Stimulated activated CD8-positive, alpha-beta memory T cell treated with anti-CD3 and anti-CD28 coated beads, Interleukin-15, amount 100 ng/mL, for 24 hours (primary cell): ENCODE measurements at places on chromosomes 11 and 22.

DNA sequence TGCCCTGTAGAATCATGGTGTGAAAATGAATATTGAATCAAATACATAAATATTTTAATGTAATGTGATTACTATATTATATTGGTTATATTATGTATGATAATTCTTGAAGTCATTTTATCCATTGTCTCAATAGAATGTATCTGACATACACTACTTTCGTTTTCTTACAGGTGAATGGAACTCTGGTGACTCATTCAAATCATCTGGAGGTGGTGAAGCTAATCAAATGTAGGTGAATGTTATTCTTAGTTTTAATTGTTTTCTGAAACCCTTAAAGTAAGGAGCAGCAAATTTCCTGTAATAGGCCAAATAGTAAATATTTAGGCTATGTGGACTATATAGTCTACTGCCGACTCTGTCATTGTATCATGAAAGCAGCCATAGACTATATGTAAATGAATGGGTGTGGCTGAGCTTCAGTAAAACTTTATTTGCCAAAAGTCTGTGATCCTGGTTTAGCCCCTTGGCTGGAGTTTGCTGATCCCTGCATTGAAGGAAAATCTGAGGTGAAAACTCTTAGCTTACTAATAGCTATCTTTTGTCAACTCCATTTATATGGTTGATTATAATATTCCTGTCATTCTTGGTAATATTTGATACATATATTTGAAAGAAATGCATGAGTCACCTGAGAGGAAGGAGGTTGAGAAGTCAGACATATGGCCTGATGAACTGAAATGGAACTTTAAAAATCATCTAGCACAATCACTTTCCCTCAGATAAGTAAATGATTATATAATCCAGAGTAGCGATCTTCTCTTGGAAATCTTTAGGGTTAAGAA, 87.2 kb upstream of the GRIK4 start:
- DNase-seq = no peak

DNA sequence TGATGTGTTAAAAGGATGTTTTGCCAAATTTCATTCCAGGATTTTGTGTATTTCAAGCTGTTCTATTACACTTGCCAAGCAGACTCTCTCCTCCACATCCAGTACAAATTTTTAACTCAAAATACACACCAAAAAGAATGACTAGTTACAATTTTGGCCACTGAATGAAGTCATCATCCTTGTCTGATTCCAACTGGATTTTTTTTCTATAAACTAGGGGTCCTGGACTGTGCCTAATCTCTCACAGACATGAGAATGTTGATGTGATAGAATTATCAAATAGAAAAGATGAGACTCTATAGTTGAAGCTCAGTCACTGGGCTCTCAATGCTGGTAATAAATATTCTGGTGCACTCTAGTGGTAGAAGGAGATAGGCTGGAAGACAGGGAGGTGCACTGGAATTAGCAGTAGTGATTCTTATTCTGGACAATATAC, 85.8 kb downstream of the FANCF start:
- no peak for DNase-seq

GRCh38 chr11:111561791-111562325, 21.3 kb downstream of the LAYN start:
- DNase-seq = no peak

- DNase-seq = no peak
Observed at GRCh38 chr11:20011307-20011951, 148.8 kb downstream of the DBX1 start.

DNA sequence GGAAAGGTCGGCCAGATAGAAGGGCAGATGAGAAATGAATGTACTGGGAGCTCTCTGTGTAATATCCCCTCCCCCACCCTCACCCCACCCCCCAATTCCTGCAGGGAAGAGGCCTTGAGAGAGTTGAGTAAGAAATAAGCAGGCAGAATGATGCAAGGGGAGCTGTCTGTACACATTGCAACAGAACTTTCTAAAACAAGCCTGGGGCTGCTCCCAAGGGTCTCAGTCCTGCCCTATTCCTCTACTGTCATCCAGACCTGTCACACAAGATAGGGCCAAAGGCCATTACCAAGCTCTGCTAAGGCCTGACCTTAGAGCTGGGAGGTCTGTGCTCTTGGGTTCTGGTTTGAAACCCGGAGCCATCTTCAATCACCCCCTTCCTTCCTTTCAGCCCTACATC, 5.7 kb upstream of the DGAT2 start:
- DNase-seq = no peak
